ENCODE measurements at places on chromosomes 2 and 18.

DNA sequence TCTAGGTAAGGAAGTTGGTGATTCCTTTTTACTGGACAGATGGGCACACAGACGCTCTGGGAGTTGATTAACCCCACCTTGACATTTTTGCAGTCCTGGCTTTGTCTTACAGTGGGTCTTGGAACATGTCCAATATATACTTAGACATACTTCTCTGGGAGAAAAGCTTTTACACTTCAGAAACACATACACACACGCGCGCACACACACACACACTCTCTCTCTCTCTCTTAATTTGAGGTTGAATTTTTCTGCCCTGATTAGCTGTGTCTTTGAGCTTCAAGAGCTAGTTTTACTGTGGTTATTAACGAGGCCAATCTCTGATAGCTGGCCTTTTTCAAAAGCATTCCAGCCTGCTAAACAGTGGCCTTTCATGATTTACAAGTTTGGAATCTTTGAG, 215.0 kb downstream of the MYCN start:
- DNase-seq, result no peak

DNA sequence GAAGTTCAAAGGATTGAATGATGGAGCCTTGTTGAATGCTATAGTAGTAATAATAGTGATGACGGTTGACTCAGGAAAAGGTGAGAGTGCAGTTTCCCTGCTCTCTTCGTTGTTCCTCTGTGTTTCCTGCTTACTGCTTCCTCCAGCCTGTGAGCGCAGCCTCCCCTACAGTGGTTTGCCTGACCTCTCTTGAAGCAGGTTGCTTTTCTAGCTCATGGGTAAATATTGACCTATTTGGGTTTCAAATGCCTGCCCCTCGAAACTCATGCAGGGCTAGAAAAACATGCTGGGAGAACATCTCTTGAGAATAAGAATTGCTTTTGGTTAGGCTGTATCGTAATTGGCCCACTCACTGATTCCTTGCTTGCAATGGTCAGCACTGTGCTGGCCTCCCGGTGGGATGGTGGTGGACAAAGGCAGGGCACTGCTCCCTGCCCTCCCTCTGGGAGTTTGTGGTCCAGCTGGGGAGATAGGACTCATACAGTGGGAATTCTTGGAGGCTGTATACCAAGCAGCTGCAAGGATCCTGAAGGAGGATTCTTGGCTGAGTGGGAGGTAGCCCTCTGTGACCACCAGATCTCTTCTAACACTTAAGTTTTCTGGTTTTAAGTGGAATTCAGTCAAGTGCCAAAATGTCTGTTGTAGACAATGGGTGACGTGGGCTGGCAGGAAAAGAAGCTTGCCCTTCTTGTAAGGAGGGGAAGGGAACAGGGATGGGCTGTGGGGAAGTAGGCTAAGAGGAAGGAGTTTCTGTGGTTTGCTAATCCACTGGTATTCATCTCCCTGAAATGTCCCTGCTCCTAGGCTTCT, 5.4 kb upstream of the RNF181 start:
- DNase-seq, result no peak

GRCh38 chr2:47091118-47091517, 64.0 kb downstream of the STPG4 start:
- DNase-seq, result no peak

GRCh38 chr18:9017167-9017904, 85.2 kb upstream of the NDUFV2 start:
- DNase-seq, result peak; percentile 56

- DNase-seq, result no peak
These were observed 17.5 kb downstream of the ASB1 start for GRCh38 chr2:238444242-238444641.

GRCh38 chr2:40480596-40480995, 28.7 kb upstream of the SLC8A1 start:
- DNase-seq, result no peak

- no peak for DNase-seq
These were observed 18.2 kb downstream of the SLC8A1 start for GRCh38 chr2:40433736-40434135.

- DNase-seq, result no peak
These were observed 42.2 kb upstream of the EPG5 start for GRCh38 chr18:46009125-46009840.

GRCh38 chr2:16625759-16626158, 39.9 kb downstream of the CYRIA start:
- DNase-seq, result no peak

GRCh38 chr2:149860276-149860921, 272.8 kb upstream of the MMADHC start:
- DNase-seq, result no peak

- no peak for DNase-seq
These were observed 102.6 kb upstream of the ITGA4 start for GRCh38 chr2:181354626-181355025.

- DNase-seq, result no peak
These were observed 15.8 kb downstream of the BOLA3 start for GRCh38 chr2:74131901-74132300.

DNA sequence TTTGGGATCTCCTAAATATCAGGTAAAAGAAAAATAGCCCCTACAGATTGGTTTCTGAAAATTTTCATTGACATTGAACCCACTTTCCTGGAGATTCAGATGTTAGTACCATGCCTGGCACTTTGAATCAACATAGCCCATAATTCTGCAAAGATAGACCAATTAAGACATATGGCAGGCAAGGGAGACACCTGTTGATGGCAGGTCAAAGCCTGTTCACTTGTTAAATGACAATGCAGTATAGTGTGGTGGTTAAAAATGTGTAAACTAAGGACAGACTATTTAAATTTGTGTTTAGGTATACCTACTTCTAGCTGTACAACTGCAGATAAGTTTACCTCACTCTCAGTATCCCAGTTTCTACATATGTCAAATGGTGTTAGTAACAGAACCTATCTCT, 178.1 kb upstream of the MMADHC start:
- no peak for DNase-seq

DNA sequence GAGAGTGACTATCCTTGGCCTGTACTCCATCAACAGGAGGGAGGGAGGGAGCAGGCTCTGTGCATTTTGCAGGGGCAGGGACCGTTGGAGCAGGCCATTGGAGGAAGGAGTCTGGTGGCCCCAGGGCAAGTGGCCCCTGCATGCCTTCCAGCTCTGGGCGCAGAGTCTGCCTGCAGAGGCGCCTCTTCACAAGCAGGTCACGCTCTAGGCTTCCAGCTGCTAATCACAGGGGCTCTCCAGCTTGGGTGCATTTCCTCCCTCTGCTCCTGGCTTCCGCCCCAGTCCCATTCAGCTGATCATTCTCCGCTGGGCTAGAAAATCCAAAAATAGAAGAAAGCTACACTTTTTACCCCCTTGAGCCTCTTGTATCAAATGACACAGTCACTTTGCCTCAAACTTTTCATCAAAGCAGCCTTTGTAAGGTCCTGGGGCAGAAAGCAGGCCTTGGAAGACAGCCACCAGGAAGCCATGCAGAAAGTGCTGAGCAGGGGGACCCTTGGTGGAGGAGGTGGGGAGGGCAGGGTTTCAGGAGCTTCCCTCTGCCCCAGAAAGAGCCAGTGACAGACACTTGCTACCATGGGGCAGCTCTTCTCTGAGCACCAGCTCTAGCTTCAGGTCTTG, 11.3 kb downstream of the TMEM247 start:
- DNase-seq, result no peak

DNA sequence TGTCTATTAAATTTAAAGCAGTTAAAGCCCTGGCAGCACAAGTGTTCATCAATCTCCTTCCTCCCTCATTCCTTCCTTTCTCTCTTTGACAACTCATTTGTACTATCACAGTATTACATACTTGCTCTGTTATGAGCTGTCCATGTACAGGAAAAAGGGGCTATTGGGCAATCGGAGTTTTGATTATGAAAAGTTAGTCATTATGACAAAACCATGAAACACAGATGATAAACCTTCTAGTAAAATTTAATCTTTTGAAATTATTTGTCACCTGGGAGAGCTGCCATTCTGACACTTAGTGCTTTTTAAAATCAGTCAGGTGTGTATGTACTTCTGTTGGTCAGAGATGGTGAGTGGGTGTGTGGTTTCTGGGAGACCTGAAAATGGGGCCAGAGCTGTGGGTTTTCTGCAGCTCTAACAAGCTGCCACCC, 39.4 kb downstream of the MAP4K4 start:
- no peak for DNase-seq

DNA sequence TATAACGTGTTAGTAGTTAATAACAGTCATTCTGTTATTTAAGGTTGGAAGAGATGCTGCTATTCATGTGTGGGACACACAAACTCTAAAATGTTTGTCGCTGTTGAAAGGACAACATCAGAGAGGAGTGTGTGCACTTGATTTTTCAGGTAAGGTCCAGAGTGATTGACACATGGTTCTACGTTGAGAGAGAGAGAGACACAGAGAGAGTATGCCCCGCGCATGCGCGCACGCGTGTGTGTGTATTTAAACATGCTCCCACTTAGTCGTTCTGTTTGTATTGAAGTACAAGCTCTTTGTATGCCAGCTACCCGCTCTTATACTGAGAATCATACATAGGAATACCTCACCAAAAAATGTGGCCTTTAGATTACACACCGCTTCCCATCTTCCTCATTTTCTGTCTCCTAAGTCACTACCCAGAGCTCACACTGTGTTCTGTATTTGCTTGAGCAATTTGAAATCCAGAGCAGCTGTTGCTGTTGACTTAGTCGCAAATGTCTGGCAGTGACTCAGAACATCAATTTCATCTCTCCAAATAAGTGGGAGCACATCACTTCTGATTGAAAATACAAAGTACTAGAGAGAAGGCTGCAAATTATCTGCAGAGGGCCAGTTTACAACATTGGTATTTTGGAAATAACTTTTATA, 148.1 kb downstream of the EML6 start:
- no peak for DNase-seq

GRCh38 chr2:100256416-100256815, 65.9 kb downstream of the LONRF2 start:
- no peak for DNase-seq

GRCh38 chr18:80147418-80148325, 38.6 kb downstream of the ADNP2 start:
- DNase-seq, result peak; percentile 59

DNA sequence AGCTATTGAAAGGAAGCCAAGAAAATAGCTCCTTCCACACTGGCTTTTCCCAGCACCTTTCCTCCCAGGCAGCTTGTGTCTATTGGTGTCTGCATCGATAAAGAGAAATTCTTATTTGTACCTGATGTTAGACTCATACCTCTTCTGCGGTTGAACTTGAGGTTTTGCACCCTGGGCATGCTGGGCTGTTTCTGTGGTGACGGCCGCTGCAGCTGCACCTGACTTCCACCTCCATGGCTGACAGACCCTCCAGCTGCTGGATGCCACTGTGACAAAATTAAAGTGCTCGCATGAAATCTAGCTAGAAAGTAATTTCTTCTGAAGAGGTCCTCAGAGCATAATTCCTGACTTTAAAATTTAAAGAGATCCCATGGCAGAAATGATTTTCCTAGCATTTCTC, 6.6 kb downstream of the FECH start:
- no peak for DNase-seq

- no peak for DNase-seq
These were observed 164.4 kb downstream of the TNS1 start for GRCh38 chr2:217838409-217838831.

GRCh38 chr2:202821206-202822160, 50.1 kb downstream of the ICA1L start:
- no peak for DNase-seq

DNA sequence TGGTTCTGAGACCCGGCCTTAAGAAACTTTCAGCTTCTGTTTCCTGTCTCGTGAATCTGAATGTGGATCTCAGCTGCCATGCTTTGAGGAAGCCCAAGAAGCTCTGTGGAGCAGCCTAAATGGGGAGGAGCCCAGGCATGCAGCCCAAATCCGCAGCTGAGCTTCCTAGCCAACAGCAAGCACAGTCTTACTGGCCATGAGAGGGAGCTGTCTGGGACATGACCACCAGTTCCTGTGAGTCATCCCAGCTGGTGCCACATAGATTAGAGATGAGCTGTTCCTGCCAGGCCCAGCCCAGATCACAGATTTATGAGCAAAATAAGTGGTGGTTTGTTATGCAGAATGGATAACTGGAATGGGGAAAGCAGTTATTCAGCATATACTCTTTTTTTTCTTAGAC, 224.4 kb upstream of the APCDD1 start:
- DNase-seq, result no peak

GRCh38 chr2:73291461-73292315, 1.7 kb downstream of the EGR4 start:
- DNase-seq, result no peak

GRCh38 chr2:174001107-174001506, 35.9 kb upstream of the SP3 start:
- DNase-seq, result no peak

- no peak for DNase-seq
These were observed 190.8 kb upstream of the RGPD4 start for GRCh38 chr2:107635883-107636282.

GRCh38 chr2:156784020-156784701, 348.0 kb downstream of the GPD2 start:
- DNase-seq, result no peak

DNA sequence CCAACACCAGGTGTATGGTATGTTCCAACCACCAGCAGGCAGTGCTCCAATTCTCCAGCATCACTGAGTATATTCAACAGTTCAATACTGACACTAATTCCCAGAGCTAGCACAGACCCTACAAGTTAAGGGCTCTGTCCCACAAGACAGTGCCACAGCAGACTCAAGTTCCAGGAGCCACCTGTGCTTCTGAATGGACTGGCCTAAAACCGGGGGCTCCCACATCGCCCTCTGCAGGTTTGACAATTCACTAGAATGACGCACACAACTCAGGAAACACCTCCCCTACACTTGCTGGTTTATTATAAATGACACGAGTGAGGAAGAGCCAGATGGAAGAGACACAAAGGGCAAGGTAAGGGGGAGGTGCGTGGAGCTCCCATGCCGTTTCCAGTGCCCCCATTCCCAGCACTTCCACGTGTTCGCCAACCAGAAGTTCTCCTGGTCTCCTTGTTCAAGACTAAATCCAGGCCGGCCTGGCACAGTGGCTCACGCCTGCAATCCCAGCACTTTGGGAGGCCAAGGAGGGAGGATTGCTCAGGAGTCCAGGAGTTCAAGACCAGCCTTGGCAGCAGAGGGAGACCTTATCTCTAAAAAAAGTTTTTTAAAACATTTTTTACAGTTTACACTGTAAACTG, 12.2 kb upstream of the ATP6V1B1 start:
- no peak for DNase-seq

GRCh38 chr2:69242651-69243051, 144.4 kb downstream of the GFPT1 start:
- no peak for DNase-seq

GRCh38 chr18:6362559-6363129, 52.1 kb downstream of the L3MBTL4 start:
- DNase-seq, result no peak

- DNase-seq, result no peak
These were observed 5.2 kb upstream of the NCAPH start for GRCh38 chr2:96330407-96330806.

DNA sequence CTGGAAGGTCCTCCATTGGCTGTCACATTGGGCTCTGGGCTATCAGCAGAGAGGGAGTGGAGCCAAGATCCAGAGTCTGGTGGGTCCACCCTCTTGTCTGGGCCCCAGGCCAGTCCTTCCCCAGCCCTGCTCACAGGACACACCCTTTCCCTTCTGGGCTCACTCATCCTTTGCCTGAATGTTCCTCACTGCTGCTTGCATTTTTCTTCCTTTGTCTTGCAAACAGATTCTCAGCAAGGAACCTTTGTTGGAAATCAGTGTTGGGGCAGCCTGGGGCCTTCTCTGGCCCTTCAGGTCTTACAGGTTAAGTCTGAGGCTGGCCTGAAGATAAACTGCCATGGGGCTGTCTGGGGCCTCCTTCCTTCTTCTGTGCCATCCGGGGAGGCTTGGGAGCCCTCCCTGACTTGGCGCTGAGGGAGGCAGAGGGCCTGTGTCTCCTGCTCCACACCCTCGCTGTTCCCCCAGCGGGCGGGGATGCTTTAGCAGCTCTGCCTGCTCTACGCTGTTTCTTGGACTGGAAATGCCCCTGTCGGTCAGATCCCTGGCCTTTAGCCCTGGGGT, 11.5 kb upstream of the CELF4 start:
- no peak for DNase-seq
